ENCODE measurements at places on chromosomes 5 and 9.

- no peak for DNase-seq
These were observed 298.5 kb upstream of the KIF2A start for GRCh38 chr5:62007457-62007856.

GRCh38 chr5:152622628-152623027 is 217.5 kb upstream of the NMUR2 start:
- DNase-seq: no peak

GRCh38 chr5:67140413-67140812 is 56.2 kb downstream of the CD180 start:
- DNase-seq: no peak

GRCh38 chr5:170537451-170538095 is 33.8 kb downstream of the KCNIP1 start:
- no peak for DNase-seq

DNA sequence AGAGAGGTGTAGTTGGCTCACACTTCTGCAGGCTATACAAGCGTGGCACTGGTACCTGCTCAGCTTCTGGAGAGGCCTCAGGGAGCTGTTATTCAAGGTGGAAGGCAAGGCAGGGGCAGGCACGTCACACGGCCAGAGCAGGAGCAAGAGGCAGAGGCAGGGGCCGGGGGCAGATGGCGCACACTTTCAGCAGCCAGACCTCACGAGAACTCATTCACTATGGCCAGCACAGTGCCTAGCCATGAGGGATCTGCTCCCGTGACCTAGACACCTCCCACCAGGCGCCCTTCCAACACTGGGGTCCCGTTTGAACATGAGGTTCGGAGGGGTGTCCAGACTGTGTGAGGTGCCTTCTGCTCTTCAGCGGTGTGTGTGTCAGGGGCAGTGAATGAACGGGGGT is 71.0 kb upstream of the FCN1 start:
- no peak for DNase-seq

DNA sequence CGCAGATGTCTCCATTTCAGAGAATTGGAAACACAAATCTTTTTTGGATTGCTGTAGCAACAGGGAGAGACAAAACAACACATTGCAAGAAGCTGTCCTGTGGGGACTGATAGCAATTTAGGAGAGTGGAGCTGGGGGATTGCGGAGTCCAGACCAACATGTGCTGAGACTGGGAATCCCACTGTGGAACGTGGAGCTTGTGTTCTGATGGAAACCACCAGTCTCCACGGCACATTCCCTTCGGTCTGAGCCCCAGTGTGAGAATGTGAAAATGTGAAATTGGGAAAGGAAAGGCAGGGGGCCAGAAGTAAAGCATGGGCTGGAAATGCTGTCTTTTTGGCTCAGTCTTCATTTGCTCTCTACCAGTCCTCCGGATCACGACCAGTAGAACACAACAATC is 348.8 kb upstream of the TNC start:
- no peak for DNase-seq

- DNase-seq: peak; percentile 3
These were observed 34.1 kb upstream of the EFNA5 start for GRCh38 chr5:107704681-107705401.

DNA sequence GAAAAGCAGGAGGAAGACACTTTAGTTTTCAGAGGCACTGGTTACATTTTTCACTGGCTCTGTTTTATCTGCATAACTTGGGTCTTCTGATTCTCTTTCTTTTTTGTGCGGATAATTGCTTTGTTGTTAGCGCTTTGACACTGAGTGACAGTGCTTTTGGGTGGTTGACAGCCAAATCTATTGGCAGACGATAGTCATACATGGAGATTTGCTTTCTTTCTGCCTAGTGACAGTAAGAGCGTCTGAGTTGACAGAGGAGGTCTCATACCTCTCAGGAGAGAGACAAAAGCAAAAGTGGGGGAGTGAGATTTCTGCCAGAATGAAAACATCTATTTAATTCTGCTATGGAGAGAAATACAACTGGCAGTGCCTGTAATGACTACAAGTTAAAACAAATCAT is 2278.0 kb upstream of the WWC1 start:
- no peak for DNase-seq

GRCh38 chr9:34154057-34154456 is 24.8 kb upstream of the UBAP1 start:
- DNase-seq: no peak

- peak; percentile 91 for DNase-seq
These were observed 18.7 kb upstream of the RNF130 start for GRCh38 chr5:180090098-180090768.

DNA sequence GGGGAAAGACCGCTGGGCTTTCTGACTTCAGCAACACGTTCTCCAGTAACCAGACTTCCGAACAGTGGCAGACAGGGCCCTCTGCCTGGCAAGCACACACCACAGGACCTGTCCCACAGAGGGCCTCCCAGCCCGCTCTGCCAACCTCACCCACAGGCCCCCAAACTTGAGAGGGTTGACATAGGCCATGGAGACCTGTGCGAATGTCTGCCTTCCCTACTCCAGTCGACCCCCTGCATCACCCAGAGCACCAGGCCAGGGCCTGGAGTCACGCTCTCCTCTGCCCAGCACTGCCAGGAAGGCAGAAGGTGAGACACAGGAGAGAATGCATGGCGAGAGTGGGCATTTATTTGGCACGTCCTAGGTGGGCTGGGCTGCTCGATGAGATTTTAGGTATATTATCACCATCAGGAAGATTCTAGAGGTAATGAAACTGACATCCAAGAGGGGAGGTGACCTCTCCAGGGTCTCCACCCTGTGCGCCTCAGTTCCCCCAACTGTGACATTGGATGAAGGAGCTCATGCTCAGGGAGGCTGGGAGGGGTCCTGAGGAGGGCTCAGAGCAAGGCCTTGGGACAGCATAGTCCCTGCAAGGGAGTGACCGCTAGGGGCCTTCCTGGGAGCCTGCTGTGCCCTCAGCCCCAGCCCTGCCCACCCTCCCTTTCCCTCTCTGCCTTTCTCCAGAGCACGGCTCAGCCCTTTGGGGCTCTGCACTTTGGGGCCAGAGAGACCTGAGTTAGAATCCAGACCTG is 54.9 kb downstream of the DUSP1 start:
- DNase-seq: no peak

DNA sequence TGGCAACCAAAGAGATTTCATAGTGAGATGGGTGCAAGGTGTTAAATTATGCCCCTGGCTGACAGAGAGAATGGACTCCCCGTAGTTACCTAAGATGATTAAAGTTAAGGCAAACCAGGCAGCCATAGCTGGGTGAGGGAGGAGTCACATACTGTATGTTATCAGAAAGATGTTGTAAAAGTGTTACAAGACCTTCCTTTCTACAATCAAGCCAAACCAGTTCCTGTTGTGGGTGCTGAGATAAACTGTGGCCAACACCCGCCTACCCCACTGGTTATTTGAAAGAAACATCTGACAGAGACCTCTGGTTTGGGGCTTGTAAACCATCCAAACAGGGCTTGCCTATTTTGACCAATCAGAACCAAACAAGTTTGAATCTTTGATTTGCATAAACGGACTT is 684.7 kb upstream of the NUDT12 start:
- no peak for DNase-seq

GRCh38 chr9:110206389-110206788 is 1.6 kb downstream of the C9orf152 start:
- no peak for DNase-seq

DNA sequence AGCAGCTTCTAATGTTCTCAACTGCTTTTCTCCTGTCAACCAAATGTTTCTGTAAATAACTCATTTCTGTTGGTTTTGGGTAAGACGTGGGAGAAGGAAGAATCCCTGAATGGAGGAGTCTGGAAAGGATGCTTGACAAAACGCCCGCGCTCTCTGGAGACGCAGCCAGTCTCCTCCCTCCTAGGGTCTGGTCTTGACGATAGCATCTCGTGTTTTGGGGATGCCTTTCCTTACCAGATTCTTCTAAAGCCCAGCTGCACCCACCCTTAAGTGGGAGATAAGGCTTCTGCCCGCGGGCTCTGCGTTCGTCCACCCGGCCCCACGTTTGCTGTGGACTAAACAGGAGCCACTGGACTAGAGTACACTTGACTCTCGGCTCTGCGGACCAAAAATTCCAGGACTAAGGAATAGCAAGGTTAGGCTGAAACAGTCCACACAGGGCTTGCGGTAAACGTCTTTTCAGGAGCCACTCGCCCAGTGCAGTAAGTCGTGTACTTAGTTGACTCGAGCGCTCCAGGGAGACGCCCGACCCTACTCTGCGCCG is 491 bp upstream of the CTSL start:
- no peak for DNase-seq

DNA sequence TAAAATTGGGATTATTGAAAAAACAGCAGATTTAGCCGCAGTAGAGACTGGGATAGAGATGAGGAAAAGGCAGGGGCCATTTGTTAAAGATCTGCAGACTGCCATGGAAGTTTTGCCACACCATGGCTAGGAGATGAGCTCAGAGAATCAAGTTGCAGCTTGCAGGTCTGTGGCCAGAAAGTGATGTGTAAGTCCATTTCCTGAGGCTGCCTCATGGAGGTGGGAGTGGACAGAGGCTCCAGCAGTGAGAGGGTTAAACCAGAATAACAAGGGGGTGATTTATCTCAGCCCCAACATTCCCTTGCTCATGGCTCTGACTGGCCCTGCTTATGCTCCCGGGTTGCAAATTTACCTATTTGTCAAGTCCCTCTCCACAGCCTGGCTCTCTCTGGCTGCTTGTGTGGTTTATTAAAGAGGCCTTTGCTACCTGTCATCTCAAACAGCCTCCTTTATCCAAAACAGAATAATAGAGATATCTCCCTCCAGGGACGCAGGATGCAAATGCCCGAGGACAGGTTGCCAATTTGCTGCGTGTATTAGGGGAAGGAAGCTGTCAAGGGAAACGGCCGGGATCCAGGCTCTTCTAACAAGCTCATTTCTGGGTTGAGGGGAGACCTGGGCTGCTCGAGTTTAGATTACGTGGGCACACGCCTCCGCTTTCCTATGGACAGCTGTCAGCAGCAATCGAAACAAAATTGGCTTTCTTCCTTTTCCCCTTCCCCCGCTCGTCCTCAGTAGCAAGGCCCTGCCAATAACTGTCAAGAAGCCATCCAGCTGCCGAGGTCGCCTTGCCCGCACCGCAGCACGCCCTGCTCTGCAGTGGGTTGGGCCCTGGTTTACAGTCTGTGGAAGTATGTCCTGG is 72.8 kb upstream of the PITX1 start:
- no peak for DNase-seq

DNA sequence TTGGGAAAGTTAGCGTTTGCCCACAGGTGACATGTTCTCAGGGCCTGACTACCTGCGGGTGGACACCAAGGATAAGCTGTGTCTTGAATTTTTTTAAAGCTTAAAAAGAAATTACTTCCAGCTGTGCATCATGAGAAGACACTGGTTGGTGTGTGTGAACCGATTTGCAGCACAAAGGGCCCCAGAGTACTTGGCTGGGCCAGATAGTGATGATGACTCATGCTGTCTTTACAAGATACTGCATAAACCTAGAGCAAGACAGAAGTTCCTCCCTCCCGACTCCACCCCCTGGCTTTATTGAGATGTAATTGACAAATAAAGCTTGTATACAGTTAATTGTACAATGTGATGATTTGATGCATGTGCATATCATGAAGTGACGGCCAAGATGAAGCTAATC is 212.8 kb downstream of the NXNL2 start:
- DNase-seq: no peak

GRCh38 chr5:131987251-131987650 is 24.2 kb downstream of the ACSL6 start:
- DNase-seq: no peak
